ENCODE measurements at places on chromosomes 3 and 15.

- no peak for DNase-seq
Measured at GRCh38 chr15:37789881-37790280, 144.6 kb upstream of the TMCO5A start.

DNA sequence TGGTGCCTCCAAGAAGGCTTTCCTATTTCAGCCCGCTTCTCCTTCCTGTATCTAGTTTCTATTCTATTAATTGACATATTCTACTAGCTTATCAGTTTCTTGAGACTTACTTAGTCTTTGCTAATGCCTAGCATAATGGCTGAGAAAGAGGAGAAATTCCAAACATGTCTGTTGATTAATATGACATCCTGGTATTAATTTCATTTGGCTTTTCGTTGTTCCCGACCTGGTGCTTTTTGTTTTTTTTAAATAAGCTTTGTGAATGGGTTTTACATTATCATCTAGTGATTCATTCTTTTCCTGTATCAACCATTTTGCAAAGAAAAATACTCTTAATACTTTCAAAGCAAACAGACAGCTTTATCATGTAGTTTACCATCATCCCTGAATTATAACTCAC is 13.1 kb downstream of the WDR53 start:
- DNase-seq = no peak

DNA sequence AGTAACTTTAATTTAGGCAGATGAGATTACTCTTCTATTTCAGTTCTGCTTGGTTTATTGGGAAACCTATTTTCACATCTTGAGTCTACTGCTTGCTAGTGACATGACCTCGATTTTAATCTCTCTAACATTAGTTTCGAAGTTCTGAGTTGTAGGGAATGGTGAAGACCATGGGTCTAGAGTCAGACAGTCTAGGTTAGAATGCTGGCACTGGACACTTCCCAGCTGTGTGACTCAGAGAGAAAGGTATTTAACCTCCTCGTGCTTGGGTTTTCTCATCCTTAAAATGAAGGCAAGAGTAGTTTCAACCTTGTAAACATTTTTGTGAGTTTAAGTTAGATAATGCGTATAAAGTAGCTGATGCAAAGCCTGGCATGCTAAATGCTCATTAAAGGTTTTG is 422.1 kb downstream of the GRM7 start:
- no peak for DNase-seq

DNA sequence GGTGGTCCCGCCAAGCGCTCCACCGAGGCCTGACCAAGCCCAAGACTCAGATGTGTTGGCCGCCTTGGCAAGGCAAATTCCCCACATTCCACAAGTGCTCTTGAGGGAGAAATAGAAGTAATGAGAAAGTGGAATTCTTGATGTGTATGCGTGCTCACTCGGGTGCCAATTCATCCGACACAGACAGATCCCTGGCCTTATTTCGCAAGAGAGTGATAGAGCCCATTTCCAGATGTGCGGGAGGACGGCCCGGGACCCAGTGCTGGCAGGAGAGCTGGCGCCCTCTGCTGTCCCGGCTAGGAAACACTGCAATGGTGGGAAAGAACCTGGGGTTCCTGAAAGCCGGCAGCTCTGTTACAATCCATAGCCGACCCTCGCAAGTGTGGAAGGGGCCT is 76.0 kb downstream of the HMG20A start:
- no peak for DNase-seq

- DNase-seq = peak; percentile 47
Measured at GRCh38 chr15:48963524-48964113, at the start of gene SHC4. TSS of gene SHC4 (minus strand) at chr15:48963919. CDS start at chr15:48963015, 904 bp downstream.

GRCh38 chr15:73637527-73637926 is 4.3 kb upstream of the NPTN start:
- no peak for DNase-seq

DNA sequence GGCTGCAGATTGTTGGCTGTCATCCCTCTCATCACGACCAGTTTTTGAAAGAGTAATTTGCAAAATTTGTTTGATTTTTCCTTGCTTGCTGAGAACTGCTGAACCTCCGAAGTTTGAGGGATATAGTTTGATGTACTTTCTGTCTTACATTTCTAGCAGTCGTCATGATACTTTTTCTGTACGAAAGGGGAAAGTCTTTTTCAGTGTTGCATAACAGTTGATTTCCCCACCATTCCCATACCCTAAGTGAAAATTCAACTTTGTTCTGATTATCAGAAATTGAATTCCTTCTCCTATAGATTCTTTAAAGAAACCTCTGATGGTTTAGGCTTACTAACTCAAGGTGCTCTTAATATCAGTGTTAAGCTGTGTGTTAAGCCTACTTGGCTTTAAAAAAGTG is 1.6 kb downstream of the PDE8A start:
- no peak for DNase-seq

DNA sequence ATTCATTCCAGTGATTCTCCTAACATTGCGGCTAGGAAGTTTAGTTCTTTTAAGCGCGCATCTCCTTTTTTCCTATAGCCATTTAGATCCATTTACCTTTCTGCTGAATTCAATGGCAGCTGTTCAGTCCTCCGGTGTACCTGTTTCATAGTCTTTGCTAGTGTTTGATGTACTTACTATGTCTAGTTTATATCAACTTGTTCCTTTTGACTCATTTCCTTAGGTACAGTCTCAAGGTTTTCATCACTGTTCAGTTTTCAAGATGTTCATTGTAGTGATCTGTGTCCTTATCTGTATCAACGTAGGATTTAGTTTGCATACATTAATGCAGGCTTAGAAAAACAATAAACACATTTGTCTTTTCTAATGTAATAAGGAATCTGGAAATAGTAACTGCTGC is 59.0 kb upstream of the MBNL1 start:
- no peak for DNase-seq

GRCh38 chr3:52346623-52347530 is 30.8 kb downstream of the DNAH1 start:
- no peak for DNase-seq

GRCh38 chr15:48230498-48230897 is 24.4 kb downstream of the SLC12A1 start:
- DNase-seq = no peak

- no peak for DNase-seq
Measured at GRCh38 chr3:71930056-71930991, 145.4 kb upstream of the PROK2 start.

DNA sequence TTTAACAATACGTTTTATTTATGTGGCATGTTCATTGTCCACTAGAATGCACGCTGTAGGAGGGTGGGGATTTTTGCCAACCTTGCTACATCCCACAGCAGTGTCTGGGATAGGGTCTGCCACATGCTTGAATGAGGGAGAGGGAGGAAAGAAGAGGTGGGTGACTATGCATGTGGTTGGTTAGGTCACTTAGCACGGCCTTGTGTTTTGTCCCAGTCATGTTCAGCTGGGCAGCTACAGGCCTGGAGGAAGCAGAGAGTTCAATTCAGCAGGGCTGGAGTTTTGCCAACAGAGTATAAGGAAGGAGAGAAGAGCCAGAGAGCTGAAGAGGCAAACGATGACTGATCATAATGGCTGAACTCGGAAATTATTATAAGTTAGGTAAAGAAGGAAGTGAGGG is 268.4 kb upstream of the NSMCE3 start:
- DNase-seq = no peak

GRCh38 chr3:81624756-81625155 is 136.7 kb downstream of the GBE1 start:
- DNase-seq = no peak

DNA sequence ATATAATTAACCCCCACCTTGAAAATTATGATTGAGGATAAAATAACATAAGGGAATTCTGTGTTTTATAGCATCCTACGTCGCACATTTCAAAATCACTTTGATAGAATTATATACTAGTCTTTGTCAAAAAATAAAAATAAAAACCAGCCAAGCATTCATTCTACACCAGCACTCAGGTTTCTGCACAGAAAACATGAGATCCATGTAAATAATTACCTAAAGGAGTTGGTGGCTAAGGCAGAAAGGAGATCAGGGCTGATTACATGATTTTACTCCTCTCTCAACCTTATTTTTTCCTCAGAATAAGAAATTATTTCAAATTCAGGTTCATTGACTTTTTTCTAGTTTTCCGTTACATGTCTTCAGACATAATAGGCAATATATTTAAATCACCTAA is 194.5 kb downstream of the PLCH1 start:
- no peak for DNase-seq

DNA sequence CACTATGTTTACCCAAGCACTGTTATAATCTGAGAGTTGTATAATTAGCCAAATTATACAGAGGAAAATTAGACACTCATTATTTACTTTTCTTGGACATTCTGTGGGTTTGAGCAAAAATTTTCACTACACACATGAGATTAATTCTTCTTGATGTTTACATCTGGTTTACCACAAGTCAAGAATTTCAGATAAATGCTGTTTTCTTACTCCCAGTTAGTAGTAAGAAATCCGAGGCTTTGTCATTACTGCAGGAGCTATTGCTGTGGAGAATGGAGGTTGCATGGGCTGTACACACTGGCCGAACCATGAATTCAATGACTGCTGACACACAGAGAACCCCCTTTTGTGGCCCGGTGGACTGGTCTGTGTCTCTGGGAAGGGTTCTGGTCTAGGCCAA is 207.7 kb upstream of the CFAP20DC start:
- DNase-seq = no peak

All from hypothalamus (tissue), 51 donors.